ENCODE measurements at places on chromosomes 2 and 18. TPM values are rescaled to one million over a fixed set of nuclear protein-coding genes. Genes with fewer than 3 reads are reported as not detected.

LRRTM1 gene
- not detected for total RNA-seq

EIF2B4 gene
- total RNA-seq = 32.8 TPM

VWC2L gene
- total RNA-seq = 0.07 TPM

RND3 gene
- 354 TPM for total RNA-seq

KATNAL2 gene
- 3.9 TPM for total RNA-seq

CNTNAP5 gene
- total RNA-seq = not detected

PPIL3 gene
- total RNA-seq = 48.9 TPM

PUM2 gene
- total RNA-seq = 61.2 TPM

DRC1 gene
- total RNA-seq = 0.21 TPM

NR4A2 gene
- total RNA-seq = 0.57 TPM

ZNF638 gene
- total RNA-seq = 107 TPM

INPP1 gene
- 19.1 TPM for total RNA-seq

CHRND gene
- not detected for total RNA-seq

MAP3K19 gene
- not detected for total RNA-seq

GPR39 gene
- total RNA-seq = 2.7 TPM

CAPN14 gene
- 1.4 TPM for total RNA-seq

GAREM2 gene
- total RNA-seq = 0.34 TPM

LYPD1 gene
- total RNA-seq = 0.14 TPM

VIL1 gene
- not detected for total RNA-seq

IL1F10 gene
- 0.34 TPM for total RNA-seq

CCDC68 gene
- 2.4 TPM for total RNA-seq

IL1R1 gene
- 22.9 TPM for total RNA-seq

HOXD4 gene
- not detected for total RNA-seq

UGT1A10 gene
- not detected for total RNA-seq

KCNIP3 gene
- 1.6 TPM for total RNA-seq

MARCO gene
- 0.07 TPM for total RNA-seq

CDCA7 gene
- 3.8 TPM for total RNA-seq

MFSD2B gene
- not detected for total RNA-seq

PID1 gene
- total RNA-seq = 3.3 TPM

KRCC1 gene
- 26.5 TPM for total RNA-seq

GPR45 gene
- total RNA-seq = not detected

FAP gene
- 1.7 TPM for total RNA-seq

CERKL gene
- total RNA-seq = 0.36 TPM

RAB27B gene
- 31.8 TPM for total RNA-seq

HRH4 gene
- total RNA-seq = 0.21 TPM

PTH2R gene
- not detected for total RNA-seq

GPAT2 gene
- under 0.01 TPM for total RNA-seq

IL36B gene
- total RNA-seq = under 0.01 TPM

HS1BP3 gene
- 40.8 TPM for total RNA-seq

CNGA3 gene
- not detected for total RNA-seq

RAD51AP2 gene
- total RNA-seq = 0.34 TPM

RNF152 gene
- 24.6 TPM for total RNA-seq

CRYGC gene
- total RNA-seq = not detected

Measured in nasal cavity respiratory epithelium epithelial cell of viscerocranial mucosa (primary cell).